Fibroblast of villous mesenchyme (primary cell): ENCODE measurements at places on chromosomes 4 and X. TPM values are rescaled to one million over a fixed set of nuclear protein-coding genes. Genes with fewer than 3 reads are reported as not detected.

DNA sequence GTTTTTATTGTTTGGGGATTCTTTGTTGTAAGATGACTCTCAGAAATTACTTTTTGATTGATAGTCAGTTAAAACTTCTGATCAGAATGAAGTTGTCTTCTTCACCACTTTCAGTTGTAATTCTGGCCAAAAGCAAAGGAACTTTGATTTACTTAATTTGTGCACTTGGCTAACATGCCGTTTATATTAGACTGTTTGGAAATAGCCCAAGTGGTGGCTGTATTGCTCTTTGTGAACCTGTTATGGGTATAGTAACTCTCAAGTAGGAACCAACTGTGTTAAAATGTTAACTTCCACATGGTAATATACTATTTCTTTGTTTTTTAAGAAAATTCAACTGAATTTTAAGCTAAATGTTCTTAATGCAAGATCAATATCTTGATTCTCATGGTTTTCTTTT is 581.9 kb downstream of the GRID2 start:
- DNase-seq = no peak

- no peak for DNase-seq
These were observed 597.1 kb downstream of the MID1IP1 start for GRCh38 chrX:39398215-39398962.

DNA sequence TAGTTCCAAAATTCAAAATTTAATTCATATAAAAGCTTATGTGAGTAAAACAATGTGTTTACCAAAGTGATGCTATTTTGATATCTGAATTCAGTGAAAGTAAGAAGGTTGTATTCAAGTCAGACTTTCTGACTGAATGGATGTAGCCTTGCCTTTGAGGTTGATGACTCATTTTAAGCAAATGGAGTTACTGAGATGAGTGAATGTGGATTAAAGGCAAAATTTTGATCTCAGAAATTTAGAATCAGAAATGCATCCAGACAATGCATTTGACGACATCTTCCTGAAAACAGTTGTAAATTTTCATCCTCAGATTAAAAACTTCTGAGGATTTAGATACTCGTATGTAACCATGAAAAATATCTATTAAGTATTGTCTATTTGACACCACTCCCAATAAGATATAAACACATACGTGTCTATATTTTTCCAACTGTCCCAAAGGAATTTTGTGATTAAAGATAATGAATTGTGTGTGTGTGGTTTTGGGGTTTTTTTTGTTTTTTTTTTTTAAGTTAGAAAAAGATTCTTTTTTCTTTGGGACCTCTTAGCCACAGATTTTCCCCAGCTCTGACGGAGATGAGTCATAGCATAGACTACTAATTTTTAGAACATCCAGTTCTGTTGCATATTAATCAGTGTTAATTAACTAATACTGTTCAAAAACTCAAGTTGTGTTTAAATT is 34.4 kb downstream of the NFKB1 start:
- DNase-seq = peak; percentile 51

DNA sequence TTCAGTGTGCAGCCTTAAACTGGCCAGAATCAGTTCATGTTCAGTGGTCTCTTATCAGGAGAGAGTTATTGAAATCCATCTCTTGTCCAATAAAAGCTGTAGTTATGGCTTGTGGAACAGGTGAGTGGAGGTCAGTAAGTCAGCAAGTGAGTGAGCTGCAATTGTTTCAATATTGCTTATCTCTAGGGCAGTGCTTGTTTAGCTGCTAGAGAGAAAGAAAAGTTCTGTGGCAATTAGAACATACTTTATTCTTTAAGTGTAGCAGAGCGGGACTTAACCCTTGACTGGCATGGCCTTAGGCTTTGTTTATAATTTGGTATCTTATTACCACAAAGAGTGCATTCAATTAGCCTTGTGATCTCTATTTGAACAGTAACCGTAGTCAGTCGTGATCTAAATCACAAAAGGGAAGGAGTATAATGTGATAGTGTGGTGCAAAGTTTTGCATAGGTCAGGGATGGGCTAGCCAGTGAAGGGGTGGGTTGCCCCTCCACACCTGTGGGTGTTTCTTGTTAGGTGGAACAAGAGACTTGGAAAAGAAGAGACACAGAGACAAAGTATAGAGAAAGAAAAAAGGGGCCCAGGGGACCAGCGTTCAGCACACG is 6.9 kb upstream of the ETDC start:
- no peak for DNase-seq

DNA sequence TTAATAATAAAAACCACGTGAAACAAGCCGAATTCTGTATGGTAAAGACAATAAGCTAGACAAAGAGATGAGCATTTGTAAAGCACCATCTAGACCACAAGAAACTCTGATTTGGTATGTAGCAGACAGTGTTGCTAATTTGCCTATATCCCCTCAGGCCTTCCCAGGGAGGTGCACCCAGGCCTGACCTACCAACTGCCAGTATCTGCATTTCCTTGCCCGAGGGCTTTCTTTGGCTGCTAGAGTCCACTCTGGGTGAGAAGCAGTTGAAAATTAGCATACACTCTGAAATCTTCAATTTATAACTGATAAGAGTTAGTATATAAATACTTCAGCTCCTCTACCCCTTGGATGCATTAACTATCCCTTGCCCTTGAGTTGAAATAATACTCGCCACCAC is 37.4 kb upstream of the IL1RAPL1 start:
- no peak for DNase-seq

DNA sequence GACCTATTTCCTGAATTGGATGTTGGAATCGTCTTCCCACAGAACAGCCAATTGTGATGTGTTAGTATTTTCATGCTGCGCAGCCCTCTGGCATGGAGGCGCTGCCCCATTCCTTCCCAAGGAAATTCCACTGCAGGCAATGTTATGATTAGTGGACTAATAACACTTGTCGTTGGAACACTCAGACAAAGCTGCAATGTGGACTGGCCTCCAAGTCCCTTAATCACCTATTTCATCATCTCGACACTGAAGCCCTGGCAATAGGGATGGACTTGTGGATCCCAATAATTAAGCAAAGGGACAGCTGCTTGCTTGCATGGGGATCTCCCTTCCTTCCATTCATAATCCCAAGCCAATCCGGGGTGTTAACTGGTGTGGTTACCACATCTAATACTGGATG is 78.8 kb upstream of the PLAC1 start:
- DNase-seq = peak; percentile 74

GRCh38 chr4:52864793-52865192 is 2.7 kb downstream of the RASL11B start:
- DNase-seq = peak; percentile 42

DNA sequence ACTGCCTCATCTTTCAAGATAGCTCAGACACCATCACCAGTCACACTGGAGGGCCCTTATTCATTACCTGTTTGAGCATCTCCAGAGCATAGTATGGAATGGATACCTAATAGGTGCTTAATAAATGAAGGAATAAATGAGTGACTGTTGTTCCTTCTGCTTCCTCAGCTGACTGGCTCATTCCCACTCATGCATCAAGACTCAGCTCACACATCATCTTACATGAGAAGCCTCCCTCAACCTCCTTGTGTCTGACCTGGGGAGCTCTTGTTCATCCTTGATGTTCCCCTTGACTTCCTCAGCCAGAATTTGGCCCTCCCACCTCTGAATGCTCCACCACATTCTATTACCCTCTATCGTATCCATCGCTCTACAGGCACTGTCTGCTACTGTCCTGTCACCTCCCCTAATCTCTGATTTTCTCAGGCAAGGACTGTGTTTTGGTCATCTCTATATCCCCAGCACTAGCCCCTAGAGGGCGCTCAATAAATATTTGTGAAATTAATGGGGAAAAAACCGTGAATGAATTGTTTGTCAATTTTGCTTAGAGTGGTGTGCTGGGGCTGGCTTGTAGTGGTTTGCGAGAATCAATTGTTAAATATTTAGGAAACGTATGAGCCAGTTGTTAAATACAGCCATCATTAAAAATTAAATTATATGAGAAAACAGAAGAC is 88.3 kb downstream of the NHSL2 start:
- peak; percentile 21 for DNase-seq

DNA sequence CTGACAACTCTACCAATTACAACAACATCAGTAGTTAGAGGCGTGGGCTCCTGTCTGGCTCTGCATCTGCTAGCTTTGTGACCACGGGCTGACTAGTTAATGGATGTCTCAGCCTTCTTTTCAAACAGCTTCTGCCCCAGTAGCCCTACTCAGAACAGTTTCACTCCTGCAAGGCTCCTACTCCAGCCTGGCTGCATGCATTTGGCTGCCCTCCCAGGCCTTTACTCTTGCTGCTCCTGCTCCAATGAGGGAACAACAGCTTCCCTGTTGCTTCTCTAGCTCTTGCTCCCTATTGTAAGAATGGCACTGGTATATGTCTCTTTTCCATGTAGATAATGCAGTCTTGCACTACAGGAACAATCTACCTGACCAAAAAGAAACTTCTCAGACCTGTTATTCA is 93.3 kb downstream of the TTC29 start:
- DNase-seq = no peak

- DNase-seq = peak; percentile 53
These were observed 46.1 kb upstream of the VEGFC start for GRCh38 chr4:176838601-176839433.

- DNase-seq = no peak
These were observed 74.9 kb downstream of the SPIN3 start for GRCh38 chrX:56920338-56920997.

DNA sequence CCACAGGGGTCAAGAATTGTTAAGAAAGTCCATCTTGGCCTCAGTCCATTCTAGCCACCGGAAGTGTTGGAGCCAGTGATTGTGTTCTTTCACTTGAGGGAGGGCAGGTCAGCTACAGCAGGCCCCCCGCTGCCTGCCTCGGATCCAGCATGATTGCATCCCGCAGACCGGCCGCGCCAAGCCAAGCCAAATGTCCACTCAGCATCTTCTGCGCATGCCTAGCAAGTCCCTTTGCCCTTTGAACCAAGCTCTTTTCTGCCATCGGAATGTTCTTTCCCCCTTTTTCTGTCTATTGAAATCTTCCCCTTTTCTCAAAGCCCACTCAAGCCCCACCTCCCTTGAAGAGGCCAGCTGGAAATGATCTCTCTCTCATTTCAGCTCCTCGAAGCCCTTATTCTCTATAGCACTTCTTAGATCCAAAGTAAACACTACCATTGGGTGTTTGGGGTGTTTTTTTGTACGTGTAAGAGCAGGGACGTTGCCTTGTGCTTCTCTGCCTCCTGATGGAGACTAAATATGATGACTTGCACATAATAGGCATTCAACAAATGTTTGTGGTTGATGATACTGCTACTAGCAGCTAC is 147.8 kb upstream of the BCOR start:
- peak; percentile 53 for DNase-seq

DNA sequence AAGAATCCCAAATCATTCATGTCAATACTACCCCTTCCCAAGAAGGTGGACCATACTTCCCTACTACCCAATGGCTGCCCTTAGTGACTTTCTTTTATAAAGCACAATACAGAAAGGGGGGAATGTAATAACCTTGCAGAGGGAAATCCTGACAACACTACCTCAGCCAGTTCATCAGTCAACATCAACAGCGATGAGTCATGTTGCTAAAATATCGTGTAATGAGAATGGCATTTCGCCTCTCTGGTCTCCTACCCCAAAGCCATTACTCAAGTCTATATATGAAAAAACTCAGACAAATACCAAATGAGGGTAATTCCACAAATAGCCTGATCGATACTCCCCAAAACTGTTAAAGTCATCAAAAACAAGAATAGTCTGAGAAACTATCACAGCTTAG is 3.3 kb upstream of the MAGEA8 start:
- DNase-seq = no peak

The NPY5R gene
- 0.32 and 0.43 TPM in 2 replicates for total RNA-seq

The UNC5C gene
- total RNA-seq = under 0.01 and 0.43 TPM in 2 replicates

The FAM241A gene
- 1.3 and 1.6 TPM in 2 replicates for total RNA-seq

The PCDH11X gene
- total RNA-seq = under 0.01 TPM in 1 of 2 replicates, not detected in the other

The TLR2 gene
- under 0.01 and 0.32 TPM in 2 replicates for total RNA-seq

The FAM9C gene
- total RNA-seq = under 0.01 TPM in 2 replicates

The MAGEB3 gene
- total RNA-seq = not detected in 2 replicates

The PNMA6F gene
- not detected in 2 replicates for total RNA-seq
